ENCODE measurements at places on chromosomes 4 and X. TPM values are rescaled to one million over a fixed set of nuclear protein-coding genes. Genes with fewer than 3 reads are reported as not detected.

DNA sequence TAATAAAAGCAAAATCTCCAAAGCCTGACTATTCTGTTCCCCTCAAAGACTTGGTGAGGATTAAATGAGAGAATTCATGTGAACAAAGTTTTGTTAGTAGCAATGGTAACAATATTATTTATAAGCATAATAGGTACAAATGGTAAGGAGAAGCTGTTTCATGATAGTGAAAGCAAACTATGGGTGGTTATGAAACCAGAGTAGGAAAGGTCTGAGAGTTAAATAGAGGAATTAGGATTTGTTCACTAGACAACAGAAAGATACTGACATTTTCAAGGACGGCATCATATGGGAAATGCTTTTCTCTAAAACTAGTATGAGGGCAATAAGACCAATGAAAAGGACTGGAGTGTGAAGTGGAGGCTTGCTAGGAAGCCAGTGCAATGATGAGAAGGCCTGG lies 128.6 kb upstream of the FTHL17 start:
- no peak for DNase-seq
- no peak overlapping the region for H3K27ac ChIP-seq
- H3K36me3 ChIP-seq = no peaks in the 10 kb centered on the region
- no peaks in the 10 kb centered on the region for H3K4me1 ChIP-seq
- no peak overlapping the region for H3K4me3 ChIP-seq

C4orf54 gene
- not detected for total RNA-seq

HSFX3 gene
- not detected for total RNA-seq

GRCh38 chr4:119227690-119228089 lies 15.2 kb downstream of the USP53 start:
- no peak overlapping the region for H3K27ac ChIP-seq
- H3K27me3 ChIP-seq = no peaks in the 10 kb centered on the region
- no peak for DNase-seq
- H3K4me1 ChIP-seq = no peaks in the 10 kb centered on the region

DNA sequence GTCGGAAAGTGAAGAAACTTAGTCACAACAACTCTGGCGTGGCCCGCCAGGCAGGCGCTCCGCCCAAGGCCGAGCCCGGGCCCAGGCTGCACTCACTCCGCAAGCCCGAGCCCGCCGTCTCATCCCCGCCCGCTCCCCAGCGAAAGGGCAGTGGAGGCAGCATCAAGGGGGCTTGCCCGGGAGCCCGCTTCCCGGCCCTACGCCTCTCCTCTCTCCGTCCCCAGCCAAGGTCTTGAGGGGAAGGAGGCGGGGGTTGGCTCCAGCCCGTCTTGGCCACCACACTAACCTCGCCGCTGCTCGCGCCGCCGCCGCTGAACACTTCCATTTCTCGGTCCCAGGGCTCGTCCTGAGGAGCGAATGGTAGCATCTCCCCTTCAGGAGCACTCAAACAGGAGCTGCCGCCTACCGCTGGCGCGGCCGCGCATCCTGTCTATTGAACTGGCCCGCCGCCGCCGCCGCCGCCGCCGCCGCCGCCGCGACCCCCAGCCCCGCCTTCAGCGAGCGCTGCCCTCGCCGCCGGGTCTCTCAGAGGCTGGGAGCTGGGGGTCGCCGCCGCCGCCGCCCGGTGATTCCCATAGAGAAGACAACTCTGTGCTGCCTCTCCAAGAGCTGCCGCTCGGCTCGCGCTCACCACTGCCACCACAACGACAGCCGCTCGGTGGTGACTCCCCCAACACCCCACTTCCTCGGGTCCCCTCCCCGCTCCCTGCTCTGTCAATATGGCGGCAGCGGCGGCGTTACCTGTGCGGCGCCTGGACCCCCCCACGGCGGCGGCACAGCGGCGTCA lies at the start of gene RPS6KA6:
Gene RPS6KA6, minus strand, starts transcription at position 667 of the 787 bp plus-strand sequence. Its CDS starts 300 bp downstream, at position 367.
- no peaks in the 10 kb centered on the region for H3K36me3 ChIP-seq
- no peaks in the 10 kb centered on the region for H3K27me3 ChIP-seq
- H3K4me1 ChIP-seq = no peaks in the 10 kb centered on the region
- H3K4me3 ChIP-seq = peak within 1 kb of the TSS; percentile 52
- H3K27ac ChIP-seq = peak within 1 kb of the TSS; percentile 88
- peak; percentile 48 for DNase-seq

DNA sequence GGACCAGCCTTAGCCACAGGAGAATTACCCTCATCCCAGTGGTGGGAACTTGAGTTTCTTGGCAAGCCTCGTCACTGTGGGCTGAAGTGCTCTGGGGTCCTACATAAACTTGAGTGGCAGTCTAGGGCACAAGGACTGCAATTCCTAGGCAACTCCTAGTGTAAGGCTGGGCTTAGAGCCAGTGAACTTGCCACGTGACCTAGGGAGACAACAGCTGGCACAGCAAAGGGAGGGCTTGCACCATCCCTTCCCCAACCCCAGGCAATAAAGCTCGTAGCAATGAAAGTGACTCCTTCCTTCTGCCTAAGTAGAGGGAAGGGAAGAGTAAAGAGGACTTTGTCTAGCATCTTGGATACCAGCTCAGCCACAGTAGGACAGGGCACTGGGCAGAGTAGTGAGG lies 81.8 kb downstream of the TEX11 start:
- H3K4me1 ChIP-seq = no peaks in the 10 kb centered on the region
- H3K27ac ChIP-seq = no peak overlapping the region

DNA sequence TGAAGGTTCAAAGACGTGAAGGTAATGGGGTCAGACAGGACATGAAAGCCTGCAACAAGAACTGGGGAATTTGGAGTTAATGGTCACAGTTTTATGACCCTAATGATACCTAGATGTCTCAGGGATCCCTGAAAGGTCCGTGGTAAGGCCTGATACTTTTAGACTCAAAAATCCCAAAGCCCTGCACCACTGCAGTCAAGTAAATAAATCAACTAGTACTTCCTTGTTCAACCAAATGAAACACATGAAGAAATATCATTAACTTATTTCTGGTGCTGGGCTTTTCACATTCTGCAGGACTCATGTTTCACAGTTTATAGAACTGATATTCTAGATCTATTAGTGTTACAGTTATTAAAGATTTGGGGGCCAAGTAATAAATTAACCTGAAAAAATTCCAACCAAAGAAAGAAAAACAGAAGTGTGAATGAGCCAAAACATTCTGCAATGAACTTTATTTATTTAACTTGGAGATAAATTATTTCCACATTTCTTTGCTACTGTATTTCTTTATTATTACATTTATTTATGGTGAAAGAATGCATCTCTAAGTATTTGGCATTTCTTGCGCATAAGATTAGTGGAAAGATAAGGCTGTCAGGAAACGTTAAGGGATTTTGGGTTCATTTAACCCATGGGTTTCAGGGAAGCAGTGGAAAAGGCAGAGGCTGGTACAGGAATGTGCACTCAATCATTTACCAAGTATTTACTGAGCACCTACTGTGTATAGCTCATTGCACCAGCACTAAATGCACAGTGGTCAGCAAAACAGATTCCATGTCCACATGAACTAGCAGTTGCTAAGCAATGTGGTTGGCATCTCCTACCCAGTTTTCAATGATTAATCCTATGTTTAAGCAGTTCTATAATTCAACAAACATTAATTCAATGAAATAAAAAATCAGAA lies 8.7 kb downstream of the WDFY3 start:
- H3K27ac ChIP-seq = no peak overlapping the region
- no peaks in the 10 kb centered on the region for H3K36me3 ChIP-seq
- no peak overlapping the region for H3K4me3 ChIP-seq
- H3K27me3 ChIP-seq = no peaks in the 10 kb centered on the region
- H3K4me1 ChIP-seq = no peaks in the 10 kb centered on the region
- DNase-seq = no peak

GRCh38 chrX:87299563-87300160 lies 217.9 kb upstream of the KLHL4 start:
- peaks cover 12% of the 10 kb centered on the region for H3K27me3 ChIP-seq
- H3K27ac ChIP-seq = no peak overlapping the region
- H3K4me3 ChIP-seq = no peak overlapping the region
- no peaks in the 10 kb centered on the region for H3K36me3 ChIP-seq
- DNase-seq = no peak
- no peaks in the 10 kb centered on the region for H3K4me1 ChIP-seq

SPANXA2 gene
- total RNA-seq = not detected

GRCh38 chr4:80268936-80269335 lies 2.5 kb downstream of the FGF5 start:
- no peaks in the 10 kb centered on the region for H3K4me1 ChIP-seq
- no peak for DNase-seq
- H3K4me3 ChIP-seq = no peak overlapping the region
- H3K36me3 ChIP-seq = no peaks in the 10 kb centered on the region

DNA sequence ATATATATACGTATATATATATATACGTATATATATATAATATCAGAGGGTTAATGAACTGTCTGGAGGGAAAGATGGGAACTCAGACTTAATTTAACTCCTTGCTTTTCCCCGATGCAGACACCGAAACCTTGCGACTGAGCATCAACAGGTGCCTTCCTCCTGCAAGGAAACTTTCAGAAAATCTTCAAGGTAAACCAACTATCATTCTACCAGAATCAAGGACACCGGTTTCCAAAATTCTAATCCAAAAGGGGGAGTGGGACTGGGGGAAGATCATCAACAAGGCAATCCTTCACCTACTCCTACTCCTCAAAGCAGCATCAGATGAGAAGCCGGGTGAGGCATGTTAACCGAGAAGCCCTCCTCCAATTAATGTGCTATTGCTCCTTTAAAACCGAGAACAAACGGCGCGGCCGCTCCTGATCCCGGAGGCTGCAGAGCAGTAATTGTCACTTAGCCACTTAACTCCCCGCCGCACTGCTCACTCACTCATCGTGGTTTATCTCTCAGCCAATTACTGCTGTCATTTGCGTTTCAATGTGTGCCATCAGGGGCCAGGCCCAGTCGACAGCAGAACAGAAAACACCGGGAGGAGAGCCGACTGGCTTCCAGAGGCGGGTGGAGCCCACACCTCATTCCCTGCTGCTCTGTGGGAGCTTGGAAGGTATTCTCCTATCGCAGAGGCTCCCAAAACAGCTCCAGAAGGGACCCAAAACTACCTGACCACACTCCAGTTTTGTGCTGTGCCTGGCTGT lies 61.7 kb downstream of the MAML3 start:
- H3K27ac ChIP-seq = peak overlapping the region; percentile 75
- peak overlapping the region; percentile 36 for H3K4me3 ChIP-seq
- H3K4me1 ChIP-seq = no peaks in the 10 kb centered on the region
- no peaks in the 10 kb centered on the region for H3K36me3 ChIP-seq

AMOT gene
- total RNA-seq = 14.1 TPM

ATP8A1 gene
- total RNA-seq = 12.2 TPM

TASL gene
- 1.6 TPM for total RNA-seq

GPR34 gene
- total RNA-seq = 8.5 TPM

DNA sequence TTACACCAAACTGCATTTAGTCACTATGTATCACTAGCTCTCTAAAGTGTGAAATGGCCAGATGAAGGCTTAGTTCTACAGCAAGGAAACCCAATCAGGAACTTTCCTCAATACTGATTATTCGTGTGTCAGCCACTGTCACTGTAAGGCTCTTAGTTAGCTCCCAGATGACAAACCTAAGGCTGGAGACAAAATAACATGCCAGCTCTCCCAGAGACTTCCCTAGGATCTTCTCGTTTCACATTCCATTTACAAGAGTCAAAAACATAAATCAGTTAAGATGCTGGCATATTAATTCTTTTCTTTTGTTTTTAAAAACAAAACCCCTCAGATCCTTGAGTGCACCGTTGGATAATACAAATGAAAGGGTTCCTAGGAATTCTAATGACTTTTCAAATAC lies 88.2 kb upstream of the TFDP3 start:
- no peak overlapping the region for H3K27ac ChIP-seq
- no peaks in the 10 kb centered on the region for H3K4me1 ChIP-seq
- no peak for DNase-seq
- H3K36me3 ChIP-seq = no peaks in the 10 kb centered on the region
